ENCODE measurements at places on chromosomes 5 and 9. TPM values are rescaled to one million over a fixed set of nuclear protein-coding genes. Genes with fewer than 3 reads are reported as not detected.

DNA sequence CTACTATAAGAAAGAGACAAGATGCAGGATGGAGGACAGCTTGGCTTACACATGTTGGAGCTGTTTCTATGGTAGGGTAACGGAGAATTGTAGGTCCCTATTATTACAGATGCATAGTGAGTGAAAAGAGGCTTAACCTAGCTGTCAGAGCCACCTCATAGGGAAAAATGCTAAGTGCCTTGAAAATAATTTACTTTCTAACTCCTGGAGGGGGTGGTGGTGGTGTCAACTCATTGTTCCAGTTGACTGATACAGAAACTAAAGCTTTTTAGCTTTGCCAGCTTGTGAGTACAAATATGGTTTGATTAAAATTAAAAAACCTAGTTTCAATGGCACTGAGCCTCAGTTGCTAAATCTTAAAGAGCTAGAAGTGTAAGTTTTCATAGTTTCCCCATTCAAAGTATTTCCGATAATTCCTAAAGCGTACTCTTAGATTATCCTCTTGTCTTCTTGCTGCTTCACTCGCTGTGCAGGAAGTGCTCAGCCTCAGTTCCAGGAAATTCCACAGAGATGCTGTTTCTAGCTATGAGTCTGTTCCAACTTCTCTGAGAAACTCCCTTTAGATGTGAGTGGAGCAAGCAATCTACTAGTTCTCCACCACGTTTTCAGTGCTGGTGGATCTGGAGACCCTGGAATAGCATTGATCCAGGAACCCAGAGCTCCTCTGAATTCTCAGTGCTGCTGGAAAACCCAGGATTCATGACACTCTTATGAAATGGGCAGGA lies 265.2 kb downstream of the DMAC1 start:
- H3K4me1 ChIP-seq, result no peaks in the 10 kb centered on the region
- no peak for DNase-seq
- no peak overlapping the region for H3K27ac ChIP-seq
- H3K4me3 ChIP-seq, result no peak overlapping the region

The AQP7 gene
- total RNA-seq, result 0.44 TPM

The VPS13A gene
- total RNA-seq, result 49.3 TPM

- no peaks in the 10 kb centered on the region for H3K27me3 ChIP-seq
- peaks cover 80% of the 10 kb centered on the region for H3K36me3 ChIP-seq
- no peak for DNase-seq
- no peak overlapping the region for H3K4me3 ChIP-seq
- no peaks in the 10 kb centered on the region for H3K4me1 ChIP-seq
Observed at GRCh38 chr9:125360601-125361000, 99.0 kb downstream of the GAPVD1 start.

DNA sequence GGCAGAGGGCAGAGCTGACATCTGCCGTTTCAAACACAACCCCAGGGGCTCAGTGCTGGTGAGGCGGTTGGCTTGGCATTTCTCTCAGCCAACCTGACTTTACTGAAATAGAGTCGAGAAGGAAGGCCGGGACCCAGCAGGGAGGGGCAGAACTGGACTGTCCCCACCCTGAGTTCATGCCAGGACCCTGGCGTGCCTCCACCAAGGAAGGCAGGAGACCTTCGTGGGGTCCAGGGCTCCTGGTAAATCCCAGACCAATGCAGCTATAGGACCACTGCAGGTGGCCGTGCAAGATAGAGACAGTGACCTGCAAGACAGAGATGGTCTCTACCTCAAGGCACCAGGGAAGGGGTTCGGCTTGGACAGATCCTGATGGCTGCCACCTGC lies 132.9 kb downstream of the ROR2 start:
- H3K36me3 ChIP-seq, result no peaks in the 10 kb centered on the region
- DNase-seq, result no peak

DNA sequence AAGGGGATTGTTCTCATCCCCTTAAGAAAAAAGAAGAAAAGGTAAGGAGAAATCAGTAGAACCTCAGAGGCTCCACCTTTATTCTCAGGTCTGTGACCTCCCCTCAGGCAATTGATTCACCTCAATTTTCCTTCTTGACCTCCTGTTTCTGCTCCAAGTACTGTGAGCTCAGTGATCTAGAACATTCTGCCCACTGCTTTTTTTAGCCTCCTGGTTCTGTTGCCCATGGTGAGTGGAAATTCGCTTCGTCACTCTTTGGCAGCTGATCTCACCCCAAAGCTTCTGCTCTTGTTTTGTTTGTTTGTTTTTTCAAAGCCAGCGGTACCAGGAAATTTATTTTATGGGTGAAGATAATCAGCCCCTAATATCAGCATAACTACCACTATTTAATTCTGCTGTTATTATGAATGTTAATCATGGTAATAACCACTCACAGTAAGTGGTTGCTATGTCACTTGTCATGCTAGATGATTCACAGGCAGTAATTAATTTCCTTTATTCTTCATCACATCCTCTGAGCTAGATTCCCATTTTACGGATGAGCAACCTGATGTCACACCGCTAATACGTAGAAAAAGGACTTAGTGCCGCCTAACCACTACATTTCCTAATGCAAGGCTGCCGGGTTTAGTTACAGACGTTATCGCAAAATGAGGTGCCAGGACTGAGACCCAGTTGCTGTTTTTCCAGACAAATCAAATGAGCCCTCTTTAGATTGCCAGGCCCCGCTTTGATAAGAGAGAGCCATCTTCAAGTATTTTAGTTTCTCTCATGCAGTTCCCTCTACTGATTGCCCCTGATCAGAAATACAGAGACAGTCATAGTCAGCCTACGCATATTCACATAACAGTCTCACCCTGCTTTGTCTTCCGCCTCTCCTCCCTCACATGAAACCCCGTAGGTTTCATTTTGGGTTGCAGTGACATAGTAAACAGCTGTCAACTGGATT lies 78.2 kb downstream of the CYFIP2 start:
- peak overlapping the region; percentile 51 for H3K27ac ChIP-seq
- H3K4me3 ChIP-seq, result no peak overlapping the region
- no peaks in the 10 kb centered on the region for H3K27me3 ChIP-seq
- no peak for DNase-seq

- H3K36me3 ChIP-seq, result no peaks in the 10 kb centered on the region
- H3K4me1 ChIP-seq, result no peaks in the 10 kb centered on the region
- no peak for DNase-seq
- H3K27ac ChIP-seq, result no peak overlapping the region
Observed at GRCh38 chr9:95215336-95215898, 102.1 kb downstream of the FANCC start.

The PFN3 gene
- not detected for total RNA-seq

The ANKRD34B gene
- not detected for total RNA-seq

All from T-cell (primary cell).